Activated T-helper 1 cell treated with anti-CD3 and anti-CD28 coated beads, Interleukin-12 subunit alpha, Interleukin-12 subunit beta, Interleukin-2, Interleukin-4 antibody, amounts not matched to agents 30 ng/mL and 10 ng/mL and 1 ng/mL, durations not matched to agents 14 hours and 24 hours and 36 hours (primary cell): ENCODE measurements at places on chromosomes 2 and 18.

GRCh38 chr2:65527451-65528240 lies 95.2 kb upstream of the SPRED2 start:
- DNase-seq: no peak

- no peak for DNase-seq
These were observed 435.9 kb downstream of the TSN start for GRCh38 chr2:122191331-122191730.

DNA sequence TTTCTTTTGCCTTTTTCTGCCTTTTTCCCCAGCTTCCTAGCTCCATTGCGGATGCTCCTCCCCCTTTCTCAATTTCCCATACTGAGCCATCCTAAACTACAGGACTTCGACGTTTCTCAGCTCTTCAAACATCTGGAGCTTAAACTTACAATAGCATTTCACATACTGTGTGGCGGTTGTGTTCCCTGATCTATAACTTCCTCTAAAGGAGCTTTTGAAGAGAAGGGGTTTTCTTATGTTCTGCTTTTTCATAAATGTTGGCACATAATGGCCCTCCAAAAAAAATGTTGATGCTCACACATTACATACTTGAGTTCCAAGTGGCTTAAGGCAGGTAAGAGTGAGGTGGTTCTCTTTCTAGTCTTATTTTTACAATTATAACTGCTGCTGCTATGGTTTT lies 87.4 kb downstream of the RNF144A start:
- DNase-seq: no peak

GRCh38 chr18:12701161-12701560 lies 1.4 kb downstream of the CEP76 start:
- DNase-seq: no peak

GRCh38 chr2:189854940-189855339 lies 70.7 kb downstream of the PMS1 start:
- no peak for DNase-seq

DNA sequence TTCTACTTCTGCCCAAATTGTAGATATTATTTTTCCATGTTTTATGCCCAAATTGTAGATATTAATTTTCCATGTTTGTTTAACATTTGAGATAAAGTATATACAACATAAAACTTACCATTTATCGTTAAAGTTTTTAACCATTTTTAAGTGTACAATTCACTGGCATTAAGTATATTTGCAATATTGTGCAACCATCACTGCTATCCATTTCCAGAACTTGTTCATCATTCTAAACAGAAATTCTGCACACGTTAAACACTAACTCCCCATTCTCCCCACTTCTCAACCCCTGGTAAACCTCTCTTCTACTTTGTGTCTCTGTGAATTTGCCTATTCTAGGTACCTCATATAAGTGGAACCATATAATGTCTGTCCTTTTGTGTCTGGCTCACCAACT lies 162.1 kb downstream of the MGAT5 start:
- no peak for DNase-seq
